Effector memory CD8-positive, alpha-beta T cell (primary cell): ENCODE measurements at places on chromosomes 2 and 18.
A peak's percentile ranks its signal among the peaks of the same experiment; 100 is the strongest.

DNA sequence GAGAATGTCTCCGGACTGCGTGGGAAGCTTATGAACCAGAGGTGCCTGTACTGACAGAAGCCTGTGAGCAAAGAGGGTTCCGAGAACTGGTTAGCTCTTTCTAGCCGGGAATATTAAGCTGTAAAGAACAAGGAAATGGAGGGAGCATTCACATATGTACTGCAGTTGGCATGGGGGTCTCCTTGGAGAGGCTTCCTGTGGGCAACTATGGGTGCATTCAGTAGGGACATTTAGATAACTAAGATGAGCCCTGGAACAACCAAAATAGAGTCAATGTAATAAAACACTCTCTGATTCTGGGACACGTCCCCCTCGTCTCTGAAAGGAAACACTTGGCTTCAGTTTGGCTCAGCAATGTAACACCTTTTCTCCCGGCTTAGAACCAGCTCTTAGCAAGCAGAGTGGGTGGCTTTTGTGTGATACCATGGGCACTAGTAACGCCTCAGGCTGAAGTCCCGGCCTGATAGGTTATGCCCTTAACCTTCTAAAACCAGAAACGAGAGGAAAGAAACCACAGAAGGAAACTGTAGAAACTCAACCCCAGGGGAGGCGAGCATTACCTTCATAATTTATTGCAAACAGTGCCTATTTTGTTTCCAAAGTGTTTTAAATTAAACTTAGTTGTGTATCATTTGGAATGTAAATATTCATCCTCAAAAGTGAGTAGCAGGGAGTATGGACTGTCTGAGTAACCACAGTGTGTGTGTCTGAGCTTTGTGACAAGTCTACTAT lies 48.8 kb upstream of the LPIN2 start:
- peak; percentile 57 for DNase-seq
- peak overlapping the region; percentile 95 for H3K27ac ChIP-seq
- peaks cover 74% of the 10 kb centered on the region for H3K4me1 ChIP-seq
- peak overlapping the region; percentile 86 for H3K4me3 ChIP-seq
- no peaks in the 10 kb centered on the region for H3K27me3 ChIP-seq
- peaks cover 18% of the 10 kb centered on the region for H3K36me3 ChIP-seq

GRCh38 chr18:76494231-76495005 lies 624 bp downstream of the ZNF516 start:
- peak overlapping the region; percentile 83 for H3K4me3 ChIP-seq
- H3K4me1 ChIP-seq = peaks cover 32% of the 10 kb centered on the region
- no peak for DNase-seq
- H3K27ac ChIP-seq = peak overlapping the region; percentile 33
- H3K36me3 ChIP-seq = peaks cover 15% of the 10 kb centered on the region
- peaks cover 71% of the 10 kb centered on the region for H3K27me3 ChIP-seq

GRCh38 chr2:120707816-120708215 lies 27.9 kb upstream of the GLI2 start:
- H3K27ac ChIP-seq = no peak overlapping the region
- no peak for DNase-seq
- no peaks in the 10 kb centered on the region for H3K4me1 ChIP-seq
- H3K36me3 ChIP-seq = no peaks in the 10 kb centered on the region
- peaks cover 1% of the 10 kb centered on the region for H3K27me3 ChIP-seq

GRCh38 chr2:4139731-4140130 lies 436.4 kb downstream of the DCDC2C start:
- no peak overlapping the region for H3K27ac ChIP-seq
- H3K36me3 ChIP-seq = no peaks in the 10 kb centered on the region
- no peaks in the 10 kb centered on the region for H3K4me1 ChIP-seq

DNA sequence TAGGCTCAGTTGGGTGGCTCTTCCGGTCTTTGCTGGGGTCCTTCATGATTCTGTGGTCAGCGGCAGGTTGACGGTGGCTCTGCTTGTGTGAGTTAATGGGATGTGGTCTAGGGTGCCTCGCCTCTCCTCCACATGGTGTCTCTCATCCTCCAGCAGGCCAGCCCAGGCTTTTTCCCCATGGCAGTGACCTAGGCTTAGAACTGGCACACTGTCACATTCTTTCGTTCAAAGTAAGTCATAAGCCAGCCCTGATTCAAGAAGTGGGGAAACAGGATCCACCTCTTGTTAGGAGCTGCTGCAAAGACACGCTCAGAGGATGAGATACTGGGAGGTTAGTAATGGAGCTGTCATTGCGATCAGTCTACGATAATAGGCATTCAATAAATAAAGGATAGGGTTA lies 46.0 kb upstream of the CTIF start:
- peaks cover 52% of the 10 kb centered on the region for H3K27me3 ChIP-seq
- H3K36me3 ChIP-seq = no peaks in the 10 kb centered on the region
- DNase-seq = no peak
- H3K4me3 ChIP-seq = no peak overlapping the region

- H3K36me3 ChIP-seq = no peaks in the 10 kb centered on the region
- no peak for DNase-seq
- H3K4me1 ChIP-seq = no peaks in the 10 kb centered on the region
- H3K27me3 ChIP-seq = peaks cover 11% of the 10 kb centered on the region
These were observed 38.2 kb upstream of the ASNSD1 start for GRCh38 chr2:189623049-189623448.

DNA sequence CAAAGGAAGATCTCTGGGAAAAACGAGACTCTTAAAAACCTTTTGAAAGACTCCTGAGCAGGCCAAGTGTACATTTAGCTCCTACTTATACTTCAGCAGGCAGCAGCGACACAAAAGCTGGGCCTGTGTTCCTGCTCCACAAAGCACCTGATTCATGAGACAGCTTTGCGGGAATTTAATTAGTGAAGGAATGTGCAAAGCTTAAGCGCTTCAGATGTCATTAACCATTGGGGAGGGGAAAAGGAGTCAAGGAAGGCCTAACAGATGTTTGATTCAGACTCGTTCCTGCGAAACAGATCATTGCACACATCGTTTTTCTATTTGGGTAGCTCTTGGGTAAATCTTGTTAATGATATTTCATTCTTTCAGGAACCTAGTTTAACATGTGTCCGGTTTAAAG lies 125.9 kb downstream of the MAIP1 start:
- peaks cover 14% of the 10 kb centered on the region for H3K27me3 ChIP-seq
- DNase-seq = no peak
- no peaks in the 10 kb centered on the region for H3K36me3 ChIP-seq

DNA sequence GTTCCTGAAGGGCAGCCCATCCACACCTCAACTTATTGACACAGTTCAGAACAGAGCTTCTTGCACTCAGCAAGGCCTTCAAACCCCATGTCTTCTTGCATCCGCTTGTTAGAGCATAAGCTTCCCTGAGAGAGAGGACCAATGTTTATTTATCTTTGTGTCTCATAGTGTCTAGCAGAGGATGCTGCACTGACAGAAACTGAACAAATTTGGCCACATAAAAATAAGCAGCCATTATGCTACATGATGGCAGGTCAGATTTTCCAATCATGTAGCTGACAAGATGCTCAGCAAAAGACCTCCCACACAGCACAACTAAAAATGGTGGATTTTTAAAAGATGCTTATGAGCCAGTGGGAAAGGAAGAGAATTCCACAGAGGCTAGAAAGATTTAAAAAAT lies 38.1 kb upstream of the SIGLEC15 start:
- no peak overlapping the region for H3K4me3 ChIP-seq
- peaks cover 11% of the 10 kb centered on the region for H3K27me3 ChIP-seq
- H3K36me3 ChIP-seq = no peaks in the 10 kb centered on the region
- H3K4me1 ChIP-seq = no peaks in the 10 kb centered on the region

DNA sequence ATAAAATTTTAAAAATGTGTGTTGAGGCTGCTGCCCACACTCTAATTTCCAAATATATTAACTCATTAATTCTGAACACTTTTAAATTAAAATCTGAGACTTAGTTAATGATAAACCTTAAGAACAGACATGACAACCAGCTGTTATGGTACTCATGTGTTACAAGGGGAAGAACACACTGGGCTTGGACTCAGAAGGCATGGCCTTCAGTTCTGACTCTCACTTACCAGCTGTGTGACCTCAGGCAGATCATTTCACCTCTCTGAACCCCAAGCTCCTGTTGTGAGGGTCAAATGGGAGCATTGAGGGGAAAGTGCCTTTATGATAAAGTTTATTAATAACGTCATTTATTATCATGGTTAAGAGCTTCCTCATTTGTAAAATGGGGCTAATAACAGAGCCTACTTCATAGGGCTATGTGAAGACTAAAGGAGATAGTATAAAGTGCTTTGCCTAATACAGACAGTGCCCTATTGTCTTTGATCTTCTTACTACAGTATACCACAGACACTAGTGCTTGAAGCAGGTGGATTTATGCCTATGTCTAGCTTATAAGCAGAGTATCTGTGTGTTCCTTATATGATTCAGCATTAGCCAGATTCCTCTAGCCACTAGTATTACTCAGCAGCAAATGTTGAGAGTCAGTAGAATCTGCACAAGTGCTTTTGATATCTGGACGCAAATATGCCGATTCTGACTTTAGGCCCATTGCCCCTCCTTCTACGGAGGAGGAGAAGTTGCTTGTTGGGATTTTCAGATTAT lies 99.6 kb downstream of the SGPP2 start:
- H3K4me1 ChIP-seq = peaks cover 6% of the 10 kb centered on the region
- H3K4me3 ChIP-seq = no peak overlapping the region
- H3K27me3 ChIP-seq = peaks cover 9% of the 10 kb centered on the region
- DNase-seq = no peak
- no peak overlapping the region for H3K27ac ChIP-seq

DNA sequence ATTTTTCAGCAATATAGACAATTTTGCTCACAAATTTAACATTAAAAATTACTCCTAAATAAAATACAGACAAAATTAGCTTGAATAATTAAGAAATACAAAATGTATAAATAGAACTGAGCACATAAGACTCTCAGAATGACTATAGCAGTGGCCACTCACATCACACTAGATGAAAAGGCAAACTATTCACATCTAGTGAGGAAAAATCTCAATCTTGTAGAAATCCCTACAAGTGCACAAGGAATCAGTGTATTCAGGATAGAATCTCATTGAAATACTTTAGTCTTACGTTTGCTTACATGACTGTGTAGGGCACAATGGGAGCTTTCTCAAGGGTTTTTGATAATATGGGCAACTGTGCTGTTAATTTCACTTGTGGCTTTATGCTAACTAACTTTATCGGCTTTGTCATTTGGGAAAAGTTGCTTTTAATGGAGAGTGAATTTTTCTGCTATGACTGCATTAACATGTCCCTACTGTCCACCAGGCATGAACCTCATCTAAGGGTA lies 678.9 kb upstream of the LRRTM4 start:
- no peak overlapping the region for H3K27ac ChIP-seq
- H3K27me3 ChIP-seq = no peaks in the 10 kb centered on the region
- DNase-seq = no peak

DNA sequence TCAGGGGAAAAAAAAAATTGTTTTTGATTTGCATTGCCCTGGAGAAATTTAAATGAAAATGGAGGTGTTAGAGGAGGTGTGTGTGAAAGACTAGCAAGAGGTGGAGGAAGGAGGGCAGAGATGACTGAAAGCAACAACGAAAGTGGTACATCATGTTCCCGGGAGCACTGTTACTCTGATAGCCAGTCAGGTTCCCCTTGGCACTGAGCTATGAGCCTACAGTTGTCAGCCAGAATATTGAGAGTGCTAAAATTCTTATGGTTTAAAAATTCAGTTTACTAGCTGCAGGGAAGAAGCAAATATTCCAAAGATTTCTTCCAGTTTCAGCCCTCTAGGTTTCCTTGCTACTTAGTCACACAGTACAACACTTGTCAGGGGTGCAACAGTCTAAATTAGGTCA lies 366.7 kb upstream of the DLGAP1 start:
- H3K27me3 ChIP-seq = no peaks in the 10 kb centered on the region
- no peak overlapping the region for H3K27ac ChIP-seq
- no peak for DNase-seq
- H3K4me1 ChIP-seq = no peaks in the 10 kb centered on the region

- no peak overlapping the region for H3K27ac ChIP-seq
- H3K4me3 ChIP-seq = no peak overlapping the region
- H3K36me3 ChIP-seq = no peaks in the 10 kb centered on the region
- H3K27me3 ChIP-seq = no peaks in the 10 kb centered on the region
- no peak for DNase-seq
These were observed 518.8 kb upstream of the ACVR2A start for GRCh38 chr2:147325990-147326389.
